Midbrain (tissue), 1 donor: ENCODE measurements at places on chromosomes 7 and 10.

GRCh38 chr7:690478-691360 lies 35.8 kb upstream of the DNAAF5 start:
- no peak for DNase-seq

- no peak for DNase-seq
Observed at GRCh38 chr7:155860840-155861479, 48.7 kb upstream of the SHH start.

DNA sequence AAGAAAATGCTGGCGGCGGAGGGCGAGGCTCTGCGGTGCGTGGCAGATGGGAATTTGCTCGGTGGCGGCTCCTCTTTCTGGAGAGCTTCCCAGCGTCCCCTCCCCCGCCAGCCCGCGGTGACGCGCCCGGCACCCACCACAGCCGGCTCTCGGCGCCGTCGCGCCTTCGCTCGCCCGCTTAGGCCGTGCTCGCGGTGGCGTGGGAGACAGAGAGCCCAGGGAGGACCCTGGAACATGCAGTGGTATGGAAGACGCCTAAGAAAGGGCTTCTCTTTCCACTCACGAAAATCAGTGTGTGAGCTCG lies 576 bp upstream of the CSGALNACT2 start:
- peak; percentile 45 for DNase-seq

DNA sequence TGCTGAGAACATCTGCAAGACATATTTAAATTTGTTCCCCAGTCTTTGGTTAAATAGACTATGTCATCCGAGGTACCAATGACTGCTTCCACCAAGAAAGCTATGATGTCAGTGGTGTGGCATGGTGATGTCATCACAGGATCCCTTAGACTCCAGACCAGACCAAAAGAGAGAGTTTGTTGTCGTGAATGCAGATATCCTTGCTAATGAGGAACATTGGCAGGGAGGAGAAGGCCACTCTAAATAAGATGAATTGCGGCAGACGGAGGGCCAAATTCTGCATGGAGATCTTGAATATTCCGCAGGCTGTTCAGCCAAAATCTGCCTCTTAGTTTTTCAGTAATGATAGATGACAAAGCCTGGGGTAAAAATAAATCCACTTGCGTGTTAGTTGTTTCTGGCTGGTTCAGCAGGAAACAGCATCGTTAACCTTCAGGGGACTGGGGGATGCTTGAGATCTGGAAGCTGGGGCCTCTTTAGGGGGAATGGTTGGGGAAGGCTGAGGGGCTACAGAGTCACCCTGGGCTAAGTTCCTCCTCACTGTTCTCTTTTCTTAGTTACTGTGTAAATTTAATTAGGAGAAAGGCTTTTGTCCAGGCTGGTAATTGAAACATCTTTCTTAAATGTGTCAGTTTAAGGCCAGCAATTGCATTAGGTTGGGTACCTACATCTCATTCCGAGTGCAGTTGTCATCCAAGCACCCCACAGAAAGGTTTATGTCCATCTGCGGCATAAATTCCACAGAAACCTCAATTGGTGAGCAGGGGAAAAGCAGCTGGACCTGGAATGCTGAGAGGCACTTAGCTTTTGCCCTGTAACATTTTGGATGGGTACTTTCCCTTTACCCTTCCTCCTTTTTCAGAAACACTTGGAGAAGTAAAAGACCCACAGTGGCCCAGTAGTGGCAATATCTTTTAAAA lies 11.6 kb upstream of the CAMK1D start:
- DNase-seq = no peak

DNA sequence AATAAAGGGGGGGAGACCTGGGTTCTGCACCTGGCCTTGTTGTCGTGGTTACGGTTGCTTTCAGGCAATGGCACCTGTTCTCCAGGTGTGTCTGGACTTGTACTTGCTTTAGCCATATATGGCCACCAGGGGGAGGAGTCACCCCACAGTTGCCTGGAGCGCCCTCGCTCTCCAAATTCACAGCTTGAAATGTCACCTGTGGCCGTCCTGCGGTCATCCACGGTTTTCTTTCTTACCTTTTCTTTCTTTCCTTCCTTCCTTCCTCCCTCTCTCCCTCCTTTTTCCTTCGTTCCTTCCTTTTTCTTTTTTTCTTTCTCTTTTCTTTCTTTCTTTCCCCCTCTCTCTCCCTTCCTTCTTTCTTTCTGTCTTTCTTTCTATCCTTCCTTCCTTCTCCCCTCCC lies 157.2 kb upstream of the ZNF92 start:
- no peak for DNase-seq

- DNase-seq = no peak
Observed at GRCh38 chr7:80496586-80496985, 15.3 kb downstream of the GNAT3 start.

- no peak for DNase-seq
Observed at GRCh38 chr10:84371944-84372343, 43.6 kb downstream of the CCSER2 start.

DNA sequence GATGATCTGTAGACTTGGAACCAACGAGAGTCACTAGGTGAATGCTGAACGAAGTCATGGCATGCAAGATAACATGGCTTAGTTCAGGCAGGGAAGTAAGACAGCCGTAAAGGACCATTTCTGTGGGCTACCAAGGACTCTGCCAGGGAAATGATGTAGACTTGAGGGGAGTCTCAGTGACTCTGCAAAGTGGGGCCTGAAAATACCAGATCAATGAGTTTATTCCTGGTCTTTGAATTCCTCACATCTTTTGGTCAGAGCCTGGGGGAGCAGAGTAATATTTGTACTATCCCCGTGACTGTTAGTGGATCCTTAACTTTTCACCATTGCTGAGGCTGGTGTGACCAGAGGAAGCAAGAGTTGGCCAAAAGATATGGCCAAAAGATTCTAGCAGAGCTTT lies 60.7 kb upstream of the INHBA start:
- DNase-seq = no peak

DNA sequence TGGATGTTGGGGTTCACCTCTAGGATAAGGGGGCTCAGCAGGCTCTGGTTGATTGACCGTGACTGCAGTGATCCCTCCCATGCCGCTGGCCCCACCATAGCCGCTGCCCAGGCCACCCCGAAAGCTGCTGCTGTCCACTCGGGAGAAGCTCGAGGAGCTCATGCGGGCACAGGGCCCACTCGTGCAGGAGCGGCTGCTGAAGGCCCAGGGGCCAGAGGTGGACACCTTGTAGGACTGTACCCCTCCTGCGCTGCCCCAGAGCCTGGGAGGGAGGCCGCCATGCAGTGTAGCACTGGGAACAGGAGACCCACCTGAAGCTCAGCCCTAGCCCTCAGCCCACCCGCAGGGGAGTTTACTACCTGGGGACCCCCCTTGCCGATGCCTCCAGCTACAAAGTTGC lies 70.0 kb downstream of the CHRM2 start:
- DNase-seq = no peak

DNA sequence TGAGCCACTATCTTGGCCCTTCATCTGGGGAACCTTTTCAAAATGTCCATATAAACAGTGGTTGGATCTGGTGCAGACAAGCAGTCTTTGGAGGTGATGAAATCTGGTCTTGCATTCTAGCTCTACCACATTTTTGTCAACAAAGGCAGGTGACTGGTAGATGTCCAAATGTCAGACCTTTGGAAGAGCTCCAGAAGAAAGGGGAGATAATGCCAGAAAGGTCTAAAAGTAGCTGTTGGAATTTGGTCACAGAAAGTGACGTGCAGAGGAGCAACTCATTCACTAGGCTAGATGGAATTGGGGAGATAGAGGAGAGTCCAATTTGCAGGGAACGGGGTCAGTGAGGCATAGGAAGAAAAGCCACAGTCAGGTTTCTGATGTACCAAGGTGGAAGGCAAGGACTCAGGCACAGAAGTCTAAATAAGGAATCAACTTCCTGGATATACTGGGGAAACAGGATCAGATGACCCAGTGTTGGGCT lies 36.4 kb upstream of the WAC start:
- DNase-seq = no peak

- DNase-seq = no peak
Observed at GRCh38 chr7:44979481-44980392, 922 bp upstream of the MYO1G start.
